ENCODE measurements at places on chromosomes 4 and X.

GRCh38 chr4:22997358-22998224, 304.9 kb downstream of the GBA3 start:
- no peak for DNase-seq

- DNase-seq, result no peak
Measured at GRCh38 chr4:7697343-7697742, 242.3 kb downstream of the AFAP1 start.

DNA sequence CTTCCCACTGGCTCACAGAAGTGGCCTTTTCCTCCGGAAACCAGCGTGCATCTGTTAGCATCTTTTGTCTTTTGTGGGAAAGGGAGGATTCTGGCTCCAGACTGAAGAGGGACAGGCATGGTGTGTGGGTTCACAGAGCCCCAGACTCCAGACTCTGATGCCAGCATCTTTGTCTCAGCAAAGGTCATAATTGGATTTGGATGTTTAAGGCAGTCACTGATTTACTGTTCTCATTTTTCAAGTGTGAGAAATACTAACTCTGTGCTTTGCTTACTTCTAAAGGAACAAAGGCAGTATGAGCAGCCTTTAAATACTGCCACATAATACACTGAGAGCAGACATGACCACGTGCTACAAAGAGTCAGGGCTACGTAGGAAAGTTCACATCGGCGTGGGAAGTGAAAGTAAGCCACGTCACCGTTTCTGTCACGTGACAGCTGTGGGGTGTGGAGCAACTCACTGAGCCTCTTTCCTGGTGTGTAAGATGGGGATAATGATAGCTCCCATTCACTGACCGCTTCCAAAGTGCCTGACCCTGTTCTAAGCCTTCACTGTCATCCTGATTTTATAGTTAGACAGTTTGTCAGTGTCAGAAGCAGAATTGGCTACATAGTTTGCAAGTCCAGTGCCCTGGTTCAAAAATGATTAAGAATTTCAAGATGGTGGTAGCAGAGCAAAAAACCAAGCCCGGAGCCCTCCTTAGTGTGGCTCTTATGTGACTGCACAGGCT, 24.8 kb upstream of the TMSB4X start:
- peak; percentile 82 for DNase-seq

DNA sequence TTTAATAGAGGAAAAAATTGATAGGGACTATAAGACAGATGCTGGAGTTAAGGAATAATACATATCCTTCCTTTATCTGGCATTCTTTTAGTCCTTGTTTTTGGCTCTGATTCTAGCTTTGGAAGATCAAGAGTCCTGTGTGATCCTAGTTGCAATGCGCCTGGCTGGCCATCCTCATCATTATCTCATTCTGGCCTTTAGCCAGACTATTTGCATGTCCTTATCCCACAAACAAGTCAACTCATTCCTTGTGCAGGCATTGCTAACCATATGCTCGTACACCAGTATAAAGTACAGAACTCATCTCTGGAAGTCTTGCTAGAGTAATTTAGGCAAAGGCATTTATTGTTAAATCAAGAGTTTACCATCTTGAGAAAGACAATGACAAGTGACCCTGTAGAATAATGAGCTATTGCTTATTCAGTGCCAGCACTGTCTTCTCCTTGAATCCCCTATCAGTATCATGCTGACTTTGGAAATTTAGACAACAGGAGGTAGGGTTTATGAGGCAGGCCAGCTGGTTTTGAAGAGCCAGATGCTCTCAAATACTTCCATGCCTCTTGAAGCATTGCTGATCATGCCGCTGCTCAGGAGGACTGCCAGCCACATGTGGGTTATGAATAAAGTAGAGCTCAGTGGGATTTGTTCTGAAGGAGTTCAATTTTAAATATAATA, 1730.3 kb upstream of the TENM3 start:
- no peak for DNase-seq

GRCh38 chr4:18638031-18638430, 616.5 kb upstream of the LCORL start:
- DNase-seq, result no peak

GRCh38 chrX:98422536-98422935, 1538.8 kb downstream of the RPA4 start:
- no peak for DNase-seq

- DNase-seq, result no peak
Measured at GRCh38 chr4:39348371-39349315, 17.5 kb downstream of the RFC1 start.

DNA sequence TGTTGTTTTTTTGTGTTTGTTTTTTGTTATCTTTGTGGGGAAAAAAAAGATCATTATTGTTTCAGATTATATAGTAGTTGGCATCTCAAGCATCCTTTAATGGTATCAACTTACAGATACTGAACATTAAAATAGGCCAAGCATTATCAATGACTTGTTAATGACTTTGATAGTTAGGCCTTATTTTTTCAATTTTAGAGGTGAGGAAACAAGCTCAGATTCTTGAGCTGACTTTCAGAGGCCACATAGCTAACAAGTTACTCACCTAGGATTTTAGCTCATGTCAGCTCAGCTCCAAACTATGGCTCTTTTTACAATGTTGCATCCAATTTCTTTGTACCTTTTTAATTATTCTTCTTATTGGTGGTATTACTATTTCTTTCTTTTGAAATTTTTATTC, 471 bp upstream of the PLAC8 start:
- DNase-seq, result no peak
